ENCODE measurements at places on chromosomes 3 and 15.
A peak's percentile ranks its signal among the peaks of the same experiment; 100 is the strongest.

- DNase-seq = peak; percentile 92
Measured at GRCh38 chr3:39146611-39147591, 6.5 kb downstream of the CSRNP1 start.

DNA sequence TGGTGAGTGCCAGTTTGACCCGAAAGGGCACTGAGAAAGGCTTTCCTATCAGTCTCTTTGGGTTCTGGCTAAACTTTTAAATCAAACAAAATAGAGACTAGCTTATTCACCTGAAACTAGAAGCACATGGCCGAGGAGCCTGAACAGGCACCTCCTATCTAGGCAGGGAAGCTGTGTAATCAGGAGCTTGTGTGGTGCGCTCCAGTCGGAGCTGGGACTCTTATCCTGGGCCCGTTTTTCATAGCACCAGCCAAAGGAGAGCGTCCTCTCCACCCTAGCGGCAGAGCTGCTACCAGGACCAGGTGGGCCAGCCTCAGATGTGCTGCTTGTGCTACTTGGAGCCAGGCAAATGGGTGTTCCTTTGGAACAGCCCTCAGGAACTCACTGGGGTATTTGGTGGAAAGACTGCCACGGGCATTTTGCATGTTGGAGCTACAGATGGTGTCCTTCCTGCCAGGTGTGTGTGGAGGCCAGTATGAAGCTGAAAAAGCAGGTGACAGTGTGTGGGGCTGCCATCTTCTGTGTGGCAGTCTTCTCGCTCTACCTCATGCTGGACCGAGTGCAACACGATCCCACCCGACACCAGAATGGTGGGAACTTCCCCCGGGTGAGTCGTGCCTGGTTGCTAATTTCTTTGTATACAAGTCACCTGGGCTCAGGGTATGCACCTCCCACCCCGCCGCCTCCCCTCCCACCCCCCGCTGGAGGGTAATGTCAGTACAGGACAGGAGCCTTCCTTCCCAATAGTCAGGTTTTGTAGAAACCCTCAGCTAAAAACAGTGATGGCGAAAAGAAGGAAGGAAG, 833 bp downstream of the MAN2A2 start:
- DNase-seq = no peak

DNA sequence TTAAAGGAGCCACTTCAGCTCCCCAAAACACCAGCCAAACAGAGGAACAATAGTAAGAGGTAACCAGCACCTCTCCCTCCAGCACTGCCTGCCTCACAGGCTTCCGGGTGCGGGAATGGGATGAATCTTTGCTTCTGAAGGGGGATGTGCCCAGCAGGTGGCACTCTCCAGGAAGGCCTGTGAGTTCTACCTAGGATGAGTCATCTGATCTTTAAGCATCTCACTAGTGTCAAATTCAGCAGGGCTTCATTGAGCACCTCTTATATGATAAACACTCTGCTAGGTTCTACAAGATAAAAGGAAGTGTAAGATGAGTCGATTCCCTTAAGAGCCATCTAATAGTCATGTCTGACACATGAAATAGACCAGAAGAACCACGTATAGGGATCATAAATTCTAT, 237.4 kb upstream of the UMPS start:
- DNase-seq = peak; percentile 29

DNA sequence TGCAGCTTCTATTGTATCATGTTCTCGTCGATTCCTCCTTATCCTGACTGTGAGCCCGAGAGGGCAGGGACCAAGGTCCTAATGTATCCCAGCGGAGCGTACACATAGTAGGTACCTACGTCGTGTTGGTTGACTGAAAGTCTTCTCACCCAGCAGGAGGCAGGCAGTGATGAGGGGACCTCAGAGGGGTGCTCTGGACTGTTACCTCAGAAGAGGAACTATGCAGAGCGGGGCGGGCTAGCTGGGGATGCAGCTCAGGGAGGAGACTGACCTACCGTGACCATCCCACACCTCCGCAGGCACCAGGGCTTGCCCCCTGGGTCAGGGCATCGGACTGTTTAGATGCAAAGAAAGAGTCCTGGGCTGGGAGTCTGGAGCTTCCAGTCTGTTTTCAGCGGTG, 11.4 kb downstream of the CHAC1 start:
- no peak for DNase-seq

DNA sequence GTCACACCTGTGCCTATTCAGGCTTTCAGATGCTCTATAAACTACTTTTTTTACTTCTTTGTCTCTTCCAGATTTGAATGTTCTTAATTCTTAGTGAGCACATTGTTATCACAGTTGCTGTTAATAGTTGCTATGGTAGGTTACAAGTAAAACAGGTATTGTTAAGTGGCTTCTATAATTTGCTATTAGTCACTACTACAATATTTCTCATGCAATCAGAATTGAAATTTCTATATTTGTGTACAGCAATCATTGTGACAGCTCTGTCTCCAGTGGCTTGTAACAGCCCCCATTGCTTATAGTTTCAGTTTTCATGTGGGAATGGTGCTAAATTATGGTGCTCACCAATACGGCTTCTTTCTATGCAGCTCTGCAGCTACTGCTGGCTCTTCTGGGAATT, 318.4 kb upstream of the GOLIM4 start:
- DNase-seq = no peak

- DNase-seq = no peak
Measured at GRCh38 chr3:76826861-76827260, 213.0 kb upstream of the ROBO2 start.

GRCh38 chr3:129625072-129625874, 18.8 kb upstream of the PLXND1 start:
- peak; percentile 9 for DNase-seq

DNA sequence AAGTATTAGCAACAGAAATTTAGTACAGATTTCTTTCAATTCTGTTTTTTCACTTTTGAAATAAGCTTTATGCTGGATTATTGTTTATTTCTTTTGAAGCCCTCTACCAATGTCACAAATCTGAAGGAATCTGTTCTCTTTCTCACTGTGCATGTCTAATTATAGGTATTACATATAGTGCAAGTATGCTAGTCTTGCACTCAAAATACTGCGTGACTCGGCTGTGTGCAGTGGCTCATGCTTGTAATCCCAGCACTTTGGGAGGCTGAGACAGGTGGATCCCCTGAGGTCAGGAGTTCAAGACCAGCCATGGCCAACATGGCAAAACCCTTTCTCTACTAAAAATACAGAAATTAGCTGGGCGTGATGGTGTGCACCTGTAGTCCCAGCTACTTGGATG, 95.8 kb upstream of the PLAAT1 start:
- no peak for DNase-seq

DNA sequence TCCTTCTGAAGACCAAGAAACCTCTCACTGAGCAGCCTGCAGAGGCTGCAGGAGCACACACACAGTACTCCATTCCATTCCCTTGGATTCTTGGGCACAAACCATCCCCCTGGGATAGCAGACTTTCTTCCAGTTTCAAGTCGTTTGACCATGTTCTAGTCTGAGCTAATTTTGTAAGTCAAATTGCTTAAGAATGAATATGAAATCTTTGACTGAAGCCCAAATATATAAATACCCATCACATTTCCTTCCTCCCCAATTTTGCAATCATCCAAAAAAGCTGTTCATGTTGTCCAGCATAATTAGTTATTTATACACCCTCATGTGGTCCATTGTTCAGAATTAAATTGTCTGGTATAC, 231.2 kb upstream of the TPRG1 start:
- DNase-seq = peak; percentile 39

- DNase-seq = no peak
Measured at GRCh38 chr3:54653456-54654195, 274.2 kb downstream of the LRTM1 start.

GRCh38 chr3:8497582-8497981, 4.0 kb upstream of the LMCD1 start:
- no peak for DNase-seq

GRCh38 chr15:100175406-100176114, 166.2 kb downstream of the ADAMTS17 start:
- no peak for DNase-seq

DNA sequence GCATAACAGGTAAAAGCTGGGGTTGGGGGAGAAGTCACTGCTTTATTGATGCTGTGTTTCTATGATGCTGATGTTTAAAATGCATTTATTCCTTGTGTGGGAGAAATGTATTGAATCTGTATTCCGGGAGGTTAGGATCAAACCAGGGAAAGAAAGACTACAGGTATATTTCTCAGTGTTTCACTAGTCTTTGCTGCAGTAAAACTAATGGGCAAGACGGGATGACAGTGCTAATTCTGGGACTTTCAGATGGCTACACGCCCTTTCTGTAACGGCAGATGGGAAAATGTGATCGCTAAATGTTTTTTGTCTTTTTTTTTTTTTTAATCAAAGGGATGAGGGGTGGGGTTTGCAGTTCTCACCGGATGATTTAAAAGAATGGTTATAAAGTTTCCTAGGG, 393 bp downstream of the CNTN6 start:
- DNase-seq = no peak

DNA sequence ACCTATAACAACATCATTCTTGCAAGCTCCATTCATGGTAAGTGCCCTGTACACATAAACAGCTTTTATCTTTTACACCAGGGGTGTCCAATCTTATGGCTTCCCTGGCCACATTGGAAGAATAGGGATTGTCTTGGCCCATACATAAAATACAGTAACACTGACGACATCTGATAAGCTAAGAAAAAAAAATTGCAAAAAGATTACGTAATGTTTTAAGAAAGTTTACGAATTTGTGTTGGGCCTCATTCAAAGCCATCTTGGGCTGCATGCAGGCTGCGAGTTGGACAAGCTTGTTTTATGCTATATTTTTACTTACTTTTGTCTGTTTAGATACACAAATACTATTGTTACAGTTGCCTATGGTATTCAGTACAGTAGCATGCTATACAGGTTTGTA, 31.6 kb downstream of the ZNF654 start:
- DNase-seq = no peak

- peak; percentile 55 for DNase-seq
Measured at GRCh38 chr15:63243101-63243500, 34.3 kb upstream of the APH1B start.

- DNase-seq = no peak
Measured at GRCh38 chr15:35495080-35495479, 50.9 kb downstream of the DPH6 start.

- no peak for DNase-seq
Measured at GRCh38 chr3:56835650-56836227, 34.0 kb upstream of the ARHGEF3 start.

DNA sequence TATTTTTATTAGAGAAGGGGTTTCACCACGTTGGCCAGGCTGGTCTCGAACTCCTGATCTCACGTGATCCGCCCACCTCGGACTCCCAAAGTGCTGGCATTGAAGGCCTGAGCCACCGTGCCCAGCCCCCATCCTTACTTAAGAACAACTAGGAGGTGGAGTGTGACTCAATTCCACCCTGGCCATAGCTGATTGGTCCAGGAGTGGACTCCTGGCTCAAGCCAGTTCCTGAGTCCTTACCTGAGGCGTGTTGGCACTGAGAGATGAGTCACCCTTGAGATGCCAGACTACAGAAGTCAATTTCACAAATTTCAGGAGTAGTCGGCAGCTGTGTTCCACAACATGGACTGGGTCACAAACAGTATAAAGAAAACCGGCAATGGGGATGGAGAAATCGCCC, 124.2 kb downstream of the SHQ1 start:
- DNase-seq = no peak

- DNase-seq = no peak
Measured at GRCh38 chr3:77816366-77816765, 776.5 kb downstream of the ROBO2 start.

- no peak for DNase-seq
Measured at GRCh38 chr15:69668963-69669362, 216.3 kb downstream of the RPLP1 start.

GRCh38 chr3:128324911-128325592, 141.6 kb downstream of the DNAJB8 start:
- DNase-seq = no peak

GRCh38 chr15:78906316-78906620, 33.6 kb downstream of the MORF4L1 start:
- peak; percentile 72 for DNase-seq

- DNase-seq = peak; percentile 16
Measured at GRCh38 chr15:67101911-67102598, 36.7 kb downstream of the SMAD3 start.

DNA sequence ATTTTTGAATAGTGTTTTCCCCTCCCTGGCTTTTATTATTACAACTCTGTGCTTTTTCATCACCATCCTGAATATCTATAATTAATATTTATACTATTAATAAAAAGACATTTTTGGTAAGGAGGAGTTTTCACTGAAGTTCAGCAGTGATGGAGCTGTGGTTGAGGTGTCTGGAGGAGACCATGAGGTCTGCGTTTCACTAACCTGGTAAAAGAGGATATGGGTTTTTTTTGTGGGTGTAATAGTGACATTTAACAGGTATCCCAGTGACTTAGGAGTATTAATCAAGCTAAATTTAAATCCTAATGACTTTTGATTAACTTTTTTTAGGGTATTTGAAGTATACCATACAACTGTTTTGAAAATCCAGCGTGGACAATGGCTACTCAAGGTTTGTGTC, 24.4 kb downstream of the CTNNB1 start:
- no peak for DNase-seq

DNA sequence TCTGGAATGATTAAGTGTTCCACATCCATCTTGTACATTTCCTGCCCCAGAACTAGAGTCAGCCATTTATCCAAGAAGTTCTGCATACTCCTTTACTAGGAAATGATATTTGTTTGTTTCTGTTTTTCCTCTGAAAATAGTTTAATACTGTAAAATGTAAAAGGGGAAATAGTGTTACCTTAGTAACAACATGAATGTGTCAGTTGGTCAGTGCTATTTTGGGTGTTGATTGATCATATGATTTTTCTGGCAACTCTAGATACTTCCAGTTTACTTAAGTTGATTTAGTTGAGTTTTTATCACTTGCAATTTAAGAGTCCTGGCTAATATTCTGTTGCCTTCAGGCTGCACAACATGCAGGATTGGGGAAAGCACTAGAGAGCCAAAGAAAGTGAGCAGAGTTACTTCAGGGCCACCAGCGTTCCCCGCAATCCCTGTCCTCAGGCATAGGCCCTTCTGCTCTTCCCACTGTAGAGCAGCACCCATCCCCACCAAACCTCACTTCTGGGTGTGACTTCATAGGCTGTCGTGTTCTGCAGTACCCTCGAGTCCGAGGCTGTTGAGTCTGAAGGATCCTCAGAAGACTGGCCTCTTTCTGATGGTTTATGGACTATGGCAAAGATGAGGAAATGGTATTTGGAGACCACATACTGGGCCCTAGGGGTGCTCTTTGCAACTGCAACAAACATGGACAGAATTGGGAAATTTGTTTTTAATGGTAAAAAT, 69.0 kb downstream of the CHD2 start:
- peak; percentile 6 for DNase-seq

GRCh38 chr3:154304116-154304786, 20.0 kb downstream of the DHX36 start:
- DNase-seq = peak; percentile 44

GRCh38 chr3:59364496-59364895, 314.7 kb upstream of the CFAP20DC start:
- DNase-seq = peak; percentile 45
